CD4-positive, alpha-beta T cell (primary cell): ENCODE measurements at places on chromosomes 6 and 20. TPM values are rescaled to one million over a fixed set of nuclear protein-coding genes. Genes with fewer than 3 reads are reported as not detected.

DNA sequence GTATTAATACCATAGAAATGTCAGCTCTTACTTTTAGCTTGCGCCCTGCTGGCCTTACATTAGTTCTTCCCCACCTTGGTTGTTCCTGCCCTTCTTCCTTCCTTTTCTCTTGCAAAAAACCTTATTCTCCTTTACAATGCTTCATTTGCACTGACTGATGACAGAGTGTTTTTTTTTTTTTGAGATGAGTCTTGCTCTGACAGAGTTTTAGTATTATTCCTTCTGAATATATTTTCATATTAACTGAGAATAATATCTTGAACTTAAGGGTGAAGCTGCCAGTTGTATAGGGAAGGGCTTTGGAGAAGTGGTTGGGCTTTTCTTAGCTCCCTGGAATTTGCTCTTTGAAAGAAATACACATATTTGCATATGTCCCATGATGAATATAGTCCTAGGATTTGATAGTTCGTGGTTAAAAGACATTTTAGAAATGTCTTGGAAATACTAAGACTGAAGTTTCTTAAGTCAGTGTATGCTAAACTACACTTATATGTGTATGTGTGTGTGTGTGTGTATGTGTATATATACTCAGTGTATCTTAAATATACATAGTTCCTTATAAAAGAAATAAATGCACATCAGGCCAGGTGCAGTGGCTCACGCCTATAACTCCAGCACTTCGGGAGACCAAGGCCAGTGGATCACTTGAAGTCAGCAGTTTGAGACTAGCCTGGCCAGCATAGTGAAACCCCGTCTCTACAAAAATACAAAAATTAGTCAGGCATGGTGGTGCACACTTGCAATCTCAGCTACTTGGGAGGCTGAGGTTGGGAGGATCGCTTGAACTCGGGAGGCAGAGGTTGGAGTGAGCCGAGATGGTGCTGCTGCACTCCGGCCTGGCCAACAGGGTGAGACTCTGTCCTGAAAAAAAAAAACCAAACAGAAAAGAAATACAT, 216.1 kb upstream of the MYLIP start:
- DNase-seq, result no peak
- no peaks in the 10 kb centered on the region for H3K36me3 ChIP-seq
- no peaks in the 10 kb centered on the region for H3K4me1 ChIP-seq
- no peak overlapping the region for H3K4me3 ChIP-seq
- peaks cover 2% of the 10 kb centered on the region for H3K27me3 ChIP-seq
- H3K27ac ChIP-seq, result no peak overlapping the region

GRCh38 chr20:61353261-61354000, 101.4 kb downstream of the CDH4 start:
- no peaks in the 10 kb centered on the region for H3K4me1 ChIP-seq
- no peak overlapping the region for H3K4me3 ChIP-seq
- no peaks in the 10 kb centered on the region for H3K36me3 ChIP-seq
- DNase-seq, result no peak
- H3K27ac ChIP-seq, result no peak overlapping the region

- H3K4me1 ChIP-seq, result peaks cover 16% of the 10 kb centered on the region
- H3K27ac ChIP-seq, result no peak overlapping the region
- H3K36me3 ChIP-seq, result no peaks in the 10 kb centered on the region
- no peak overlapping the region for H3K4me3 ChIP-seq
Observed at GRCh38 chr6:4820704-4821276, 44.6 kb downstream of the CDYL start.

DNA sequence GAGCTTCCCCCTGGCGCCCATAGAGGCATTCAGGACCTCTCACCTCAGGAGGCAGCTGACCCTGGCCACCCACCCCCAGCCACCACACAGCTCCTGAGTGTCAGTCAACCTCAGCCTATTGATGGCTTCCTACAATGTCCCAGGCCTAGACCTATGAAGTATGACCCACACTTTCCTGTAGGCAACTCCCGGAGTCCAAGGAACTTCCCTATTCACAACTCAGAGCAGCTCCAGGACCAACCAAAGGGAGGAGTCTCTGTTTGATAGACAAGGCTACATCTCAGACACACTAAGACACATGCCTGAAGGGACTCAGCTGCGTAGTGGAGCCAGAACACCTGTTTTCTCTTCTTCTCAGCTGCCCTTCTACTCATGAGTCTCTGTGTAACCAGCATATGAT, 169.1 kb downstream of the MAFB start:
- no peak overlapping the region for H3K27ac ChIP-seq
- no peak overlapping the region for H3K4me3 ChIP-seq
- peaks cover 3% of the 10 kb centered on the region for H3K27me3 ChIP-seq
- no peaks in the 10 kb centered on the region for H3K36me3 ChIP-seq

DNA sequence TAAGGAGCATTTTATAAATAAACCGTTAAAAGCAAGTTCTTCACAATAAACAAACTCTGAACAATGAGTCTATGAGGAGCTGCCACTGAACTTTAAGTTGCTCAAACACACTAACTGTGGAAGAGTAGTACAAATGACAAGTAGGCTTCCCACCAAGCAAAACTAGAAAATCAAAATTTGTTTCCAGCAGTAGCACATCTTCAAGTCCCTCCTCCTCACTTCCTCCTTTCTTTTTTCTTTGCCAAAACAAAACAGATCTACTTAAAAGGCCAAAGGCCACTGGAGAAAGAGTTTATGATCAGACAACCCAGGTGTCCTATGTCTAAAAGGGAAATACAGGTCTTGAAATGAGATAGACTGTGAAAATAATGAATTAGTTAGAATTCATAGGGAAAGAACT, 17.1 kb upstream of the FAM135A start:
- H3K4me3 ChIP-seq, result no peak overlapping the region
- H3K27ac ChIP-seq, result no peak overlapping the region

GRCh38 chr20:46058599-46059281, 29.7 kb downstream of the SLC12A5 start:
- H3K4me3 ChIP-seq, result peak overlapping the region; percentile 16
- no peak for DNase-seq
- H3K4me1 ChIP-seq, result peaks cover 44% of the 10 kb centered on the region
- peaks cover 17% of the 10 kb centered on the region for H3K27me3 ChIP-seq
- H3K36me3 ChIP-seq, result peaks cover 27% of the 10 kb centered on the region
- no peak overlapping the region for H3K27ac ChIP-seq

- peak; percentile 1 for DNase-seq
- H3K36me3 ChIP-seq, result peaks cover 3% of the 10 kb centered on the region
- no peaks in the 10 kb centered on the region for H3K4me1 ChIP-seq
- no peaks in the 10 kb centered on the region for H3K27me3 ChIP-seq
Observed at GRCh38 chr6:161215876-161216615, 57.8 kb downstream of the AGPAT4 start.

DNA sequence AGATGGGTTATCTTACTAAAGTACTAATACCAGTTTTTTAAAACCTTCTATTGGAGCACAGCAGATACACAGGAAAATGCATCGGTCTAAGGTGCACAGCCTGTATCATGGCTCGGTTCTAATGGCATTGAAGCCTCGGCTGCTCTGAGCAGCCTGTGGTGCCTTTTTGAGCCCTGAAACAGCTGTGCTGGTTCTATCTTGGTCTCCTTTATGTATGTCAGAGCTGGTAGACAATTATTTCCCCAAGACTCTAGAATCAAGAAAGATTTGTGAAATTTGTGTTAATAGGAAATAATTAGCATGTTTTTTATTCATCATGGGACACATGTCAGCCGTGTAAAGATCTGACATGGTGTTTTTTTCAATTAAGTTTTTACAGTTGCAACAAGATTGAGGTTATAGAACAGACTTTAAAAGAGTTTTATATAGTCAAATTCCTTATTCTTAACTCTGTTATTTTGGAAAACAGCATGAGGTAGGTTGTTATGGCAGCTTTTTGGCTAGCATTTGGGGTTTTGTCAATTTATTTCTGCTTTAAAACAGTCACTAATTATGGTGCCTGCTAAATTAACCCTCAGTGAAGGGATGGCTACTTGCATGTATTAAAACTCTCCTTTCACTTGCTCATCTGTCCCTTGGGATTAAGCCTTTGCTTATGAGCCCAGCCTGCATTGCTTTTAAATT, 40.3 kb upstream of the C20orf144 start:
- peaks cover 39% of the 10 kb centered on the region for H3K36me3 ChIP-seq
- peaks cover 19% of the 10 kb centered on the region for H3K4me1 ChIP-seq
- H3K4me3 ChIP-seq, result no peak overlapping the region
- H3K27me3 ChIP-seq, result no peaks in the 10 kb centered on the region
- DNase-seq, result no peak

- H3K27me3 ChIP-seq, result no peaks in the 10 kb centered on the region
- no peaks in the 10 kb centered on the region for H3K36me3 ChIP-seq
- no peak overlapping the region for H3K27ac ChIP-seq
- no peaks in the 10 kb centered on the region for H3K4me1 ChIP-seq
Observed at GRCh38 chr6:9233226-9233625, 797.9 kb upstream of the SLC35B3 start.

GRCh38 chr20:55166063-55166462, 690.7 kb downstream of the DOK5 start:
- H3K4me1 ChIP-seq, result no peaks in the 10 kb centered on the region
- H3K4me3 ChIP-seq, result no peak overlapping the region
- no peaks in the 10 kb centered on the region for H3K27me3 ChIP-seq
- H3K36me3 ChIP-seq, result no peaks in the 10 kb centered on the region
- H3K27ac ChIP-seq, result no peak overlapping the region

DNA sequence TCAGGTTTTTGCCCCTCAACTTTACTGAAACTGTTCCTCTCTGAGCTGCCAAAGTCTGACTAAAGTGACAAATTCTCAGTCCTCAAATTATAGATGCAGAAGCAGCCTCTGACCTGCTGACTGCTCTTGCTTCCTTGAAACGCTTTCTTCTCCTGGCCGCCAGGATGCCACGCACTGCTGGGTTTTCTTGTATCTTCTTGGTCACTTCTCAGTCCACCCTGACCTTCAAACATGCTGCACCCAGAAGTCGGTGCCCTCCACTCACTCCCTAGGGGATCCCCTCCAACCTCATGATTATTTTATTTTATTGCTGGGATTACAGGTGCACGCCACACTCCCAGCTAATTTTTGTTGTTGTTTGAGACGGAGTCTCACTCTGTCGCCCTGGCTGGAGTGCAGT, 24.7 kb downstream of the SYNJ2 start:
- no peak overlapping the region for H3K27ac ChIP-seq
- H3K4me1 ChIP-seq, result peaks cover 68% of the 10 kb centered on the region
- H3K4me3 ChIP-seq, result no peak overlapping the region
- no peak for DNase-seq
- no peaks in the 10 kb centered on the region for H3K27me3 ChIP-seq
- no peaks in the 10 kb centered on the region for H3K36me3 ChIP-seq

DNA sequence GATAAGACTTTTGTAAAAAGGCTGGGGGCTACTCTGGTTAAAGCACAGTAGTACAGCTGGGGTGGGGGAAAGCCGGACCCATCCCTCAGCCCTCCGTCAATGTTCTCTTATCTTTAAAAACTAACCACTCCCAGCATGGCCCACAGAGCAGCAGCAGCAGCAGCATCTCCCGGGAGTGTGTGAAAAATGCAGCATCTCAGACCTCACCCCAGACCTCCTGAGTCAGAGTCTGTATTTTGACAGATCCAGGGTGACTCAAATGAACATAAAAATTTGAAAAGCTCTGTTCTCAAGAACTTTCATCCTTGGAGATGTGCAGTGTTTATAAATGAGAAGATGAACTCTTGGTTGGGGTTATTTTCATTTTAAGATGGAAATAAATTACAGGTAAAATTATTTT, 277.7 kb upstream of the ECI2 start:
- DNase-seq, result no peak
- H3K4me1 ChIP-seq, result no peaks in the 10 kb centered on the region
- H3K4me3 ChIP-seq, result no peak overlapping the region
- no peaks in the 10 kb centered on the region for H3K36me3 ChIP-seq

- no peaks in the 10 kb centered on the region for H3K27me3 ChIP-seq
- peak overlapping the region; percentile 78 for H3K4me3 ChIP-seq
- H3K27ac ChIP-seq, result peak overlapping the region; percentile 31
- peaks cover 12% of the 10 kb centered on the region for H3K4me1 ChIP-seq
- DNase-seq, result no peak
Observed at GRCh38 chr6:99521633-99522151, 6.5 kb upstream of the USP45 start.

GRCh38 chr6:8017276-8017701, 46.9 kb downstream of the BLOC1S5 start:
- H3K36me3 ChIP-seq, result peaks cover 17% of the 10 kb centered on the region
- no peaks in the 10 kb centered on the region for H3K27me3 ChIP-seq
- H3K4me3 ChIP-seq, result no peak overlapping the region
- DNase-seq, result no peak
- H3K27ac ChIP-seq, result no peak overlapping the region
- no peaks in the 10 kb centered on the region for H3K4me1 ChIP-seq

DNA sequence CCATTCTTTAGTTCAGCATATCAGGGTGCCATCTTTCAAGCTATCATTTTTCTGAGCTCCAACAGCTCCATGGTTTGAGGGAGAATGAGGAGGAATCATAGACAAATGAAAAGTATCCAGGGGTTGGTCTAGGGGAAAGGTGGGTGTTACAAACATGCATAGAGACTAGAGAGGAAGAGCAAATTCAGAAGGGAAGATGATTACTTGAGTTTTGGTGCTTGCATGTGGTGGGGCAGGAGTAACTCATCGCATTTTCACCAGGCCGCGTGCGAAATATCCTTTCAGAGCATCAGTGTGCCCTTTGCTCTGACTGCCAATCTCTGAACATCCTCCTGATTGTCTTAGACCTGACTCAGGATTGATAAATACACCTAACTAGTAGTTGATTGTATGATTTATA, 7.7 kb upstream of the BICRAL start:
- peak; percentile 61 for DNase-seq
- peaks cover under 1% of the 10 kb centered on the region for H3K36me3 ChIP-seq

The KCNG1 gene
- total RNA-seq, result not detected

The SYNDIG1 gene
- not detected for total RNA-seq

The TRIM15 gene
- total RNA-seq, result not detected

The PAK5 gene
- total RNA-seq, result not detected

The HCK gene
- total RNA-seq, result 0.67 TPM

The TDRD6 gene
- not detected for total RNA-seq

The PLCB1 gene
- total RNA-seq, result 3.8 TPM

The PI3 gene
- not detected for total RNA-seq
